Right ventricle myocardium superior (tissue), 1 donor: ENCODE measurements at places on chromosomes 11 and 22. TPM values are rescaled to one million over a fixed set of nuclear protein-coding genes. Genes with fewer than 3 reads are reported as not detected.

ZP1 gene
- not detected for total RNA-seq

ISX gene
- not detected for total RNA-seq

PATE1 gene
- total RNA-seq = not detected

OR6A2 gene
- total RNA-seq = not detected

CARD18 gene
- 0.81 TPM for total RNA-seq

NELL1 gene
- not detected for total RNA-seq

OR4B1 gene
- not detected for total RNA-seq

- DNase-seq = no peak
These were observed 14.1 kb upstream of the FZD4 start for GRCh38 chr11:86969258-86969657.

DNA sequence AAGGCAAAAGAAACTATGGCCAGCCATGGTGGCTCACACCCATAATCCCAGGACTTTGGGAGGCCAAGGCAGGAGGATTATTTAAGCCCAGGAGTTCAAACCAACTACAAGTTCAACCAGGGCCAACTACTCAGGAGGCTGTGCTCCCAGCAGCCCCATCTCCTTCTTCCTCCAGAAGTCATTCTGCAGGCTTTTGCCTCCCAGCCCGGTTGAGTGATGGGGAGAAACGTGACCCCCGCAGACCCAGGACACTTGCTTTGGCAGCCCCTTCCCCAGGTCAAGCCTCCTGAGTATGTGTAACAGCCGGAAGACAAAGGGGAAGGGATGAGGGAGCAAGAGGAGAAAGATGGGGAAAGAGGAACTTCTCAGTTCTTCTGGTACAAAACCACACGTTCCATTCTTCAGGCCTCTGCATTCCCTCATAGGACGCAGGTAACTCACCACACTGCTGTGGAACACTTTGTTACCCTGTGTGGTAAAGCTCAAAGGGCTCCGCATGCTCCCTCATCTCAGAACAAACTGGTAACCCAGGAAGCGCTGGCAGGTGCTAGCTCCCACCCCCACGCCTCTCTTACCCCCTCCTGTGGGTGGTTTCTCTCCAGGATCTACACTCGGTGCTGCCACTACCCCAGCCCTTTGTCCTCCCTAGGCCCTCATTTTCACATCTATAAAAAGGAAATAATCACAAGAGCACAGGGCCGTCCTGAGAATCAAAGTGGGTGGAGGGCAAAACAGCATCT is 4.0 kb downstream of the SULT4A1 start:
- DNase-seq = no peak

- DNase-seq = no peak
These were observed 6.0 kb downstream of the CBX6 start for GRCh38 chr22:38866024-38866398.

GRCh38 chr22:23777776-23778576 is 5.3 kb downstream of the MMP11 start:
- DNase-seq = peak; percentile 76

GRCh38 chr11:72586321-72587090 is 87.7 kb downstream of the PDE2A start:
- peak; percentile 20 for DNase-seq

- no peak for DNase-seq
These were observed 1.2 kb downstream of the DGCR2 start for GRCh38 chr22:19120829-19121630.

GRCh38 chr11:63920126-63920938 is 3.4 kb upstream of the RCOR2 start:
- peak; percentile 92 for DNase-seq

GRCh38 chr22:24473284-24473683 is 21.8 kb upstream of the UPB1 start:
- no peak for DNase-seq

- DNase-seq = no peak
These were observed 44.5 kb downstream of the PDE3B start for GRCh38 chr11:14687943-14688627.

GRCh38 chr22:50027639-50028537 is 15.3 kb upstream of the IL17REL start:
- peak; percentile 19 for DNase-seq

DNA sequence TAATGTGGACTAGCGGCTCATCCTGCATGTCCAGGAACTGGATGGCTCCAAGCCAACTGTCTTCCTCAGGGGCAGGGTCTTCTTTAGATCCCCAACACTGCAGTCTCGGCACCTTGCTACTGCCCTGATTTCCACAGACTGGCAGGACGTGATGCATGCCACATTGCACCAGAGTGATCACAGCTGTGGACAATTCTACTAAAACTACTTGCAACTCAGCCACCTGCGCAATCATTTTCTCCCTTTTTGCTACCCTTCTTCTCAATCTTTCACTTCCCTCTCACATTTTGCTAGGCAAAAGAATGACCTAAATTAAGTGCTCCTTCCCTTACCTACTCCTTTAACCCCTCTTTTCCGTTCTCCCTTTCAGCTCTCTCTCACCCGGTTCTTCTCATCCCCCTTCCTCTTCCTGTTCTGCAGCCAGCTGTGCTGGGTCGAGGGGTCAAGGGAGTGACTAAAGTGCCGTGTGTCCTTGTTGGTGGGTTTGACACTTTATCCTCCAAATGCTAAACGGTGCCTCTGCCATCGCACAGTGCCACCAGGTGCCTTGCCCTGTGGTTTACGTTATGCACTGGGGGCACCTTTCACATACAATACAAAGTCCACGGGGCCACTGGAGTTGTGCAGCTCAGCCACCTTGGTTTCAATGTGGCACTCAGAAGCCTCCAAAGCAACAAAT is 11.5 kb upstream of the PEX26 start:
- DNase-seq = no peak

GRCh38 chr22:46006379-46007002 is 29.5 kb upstream of the WNT7B start:
- peak; percentile 96 for DNase-seq

GRCh38 chr22:49971232-49972162 is 10.9 kb downstream of the PIM3 start:
- DNase-seq = peak; percentile 91
